Activated CD8-positive, alpha-beta memory T cell treated with anti-CD3 and anti-CD28 coated beads for 1 hour (primary cell): ENCODE measurements at places on chromosomes 3 and 15.

GRCh38 chr3:98982351-98982750, 80.9 kb upstream of the DCBLD2 start:
- DNase-seq: no peak

DNA sequence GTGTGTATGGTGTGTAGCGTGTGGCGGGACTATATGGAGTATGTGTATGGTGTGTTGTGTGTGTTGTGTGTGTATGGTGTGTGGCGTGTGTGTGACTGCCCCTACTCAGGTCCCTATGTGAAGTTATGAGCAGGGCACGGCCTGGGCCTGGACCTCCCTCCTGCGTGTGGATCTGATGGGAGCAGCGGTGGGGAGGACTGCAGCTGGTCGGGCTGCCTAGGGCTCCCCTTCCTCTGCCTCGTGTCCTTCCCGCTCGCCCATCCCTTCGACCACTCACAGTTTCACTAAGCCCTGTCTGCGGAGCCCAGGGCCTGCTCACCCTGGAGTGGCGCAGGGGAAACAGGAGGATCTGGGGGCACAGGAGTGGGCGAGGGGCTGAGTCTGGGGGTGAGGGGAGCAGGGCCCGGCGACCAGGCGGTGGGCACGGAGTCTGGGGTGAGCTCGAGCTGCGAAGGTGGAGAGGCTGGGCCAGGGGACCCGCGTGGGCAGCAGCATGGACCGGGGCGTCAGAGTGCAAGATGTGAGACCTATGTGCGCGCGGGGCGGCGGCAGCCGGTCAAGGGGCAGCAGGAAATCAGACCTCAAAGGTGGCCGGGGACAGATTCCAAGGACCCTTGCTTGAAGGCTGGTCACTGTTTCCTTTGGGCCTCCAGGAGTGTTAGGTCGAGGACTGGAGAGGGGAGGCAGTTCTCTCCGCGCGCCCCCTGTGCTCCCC, 26.6 kb downstream of the GABRA5 start:
- DNase-seq: no peak

GRCh38 chr3:51679777-51680176, 8.7 kb downstream of the TEX264 start:
- no peak for DNase-seq

GRCh38 chr3:186187401-186188275, 78.7 kb upstream of the ETV5 start:
- DNase-seq: no peak

DNA sequence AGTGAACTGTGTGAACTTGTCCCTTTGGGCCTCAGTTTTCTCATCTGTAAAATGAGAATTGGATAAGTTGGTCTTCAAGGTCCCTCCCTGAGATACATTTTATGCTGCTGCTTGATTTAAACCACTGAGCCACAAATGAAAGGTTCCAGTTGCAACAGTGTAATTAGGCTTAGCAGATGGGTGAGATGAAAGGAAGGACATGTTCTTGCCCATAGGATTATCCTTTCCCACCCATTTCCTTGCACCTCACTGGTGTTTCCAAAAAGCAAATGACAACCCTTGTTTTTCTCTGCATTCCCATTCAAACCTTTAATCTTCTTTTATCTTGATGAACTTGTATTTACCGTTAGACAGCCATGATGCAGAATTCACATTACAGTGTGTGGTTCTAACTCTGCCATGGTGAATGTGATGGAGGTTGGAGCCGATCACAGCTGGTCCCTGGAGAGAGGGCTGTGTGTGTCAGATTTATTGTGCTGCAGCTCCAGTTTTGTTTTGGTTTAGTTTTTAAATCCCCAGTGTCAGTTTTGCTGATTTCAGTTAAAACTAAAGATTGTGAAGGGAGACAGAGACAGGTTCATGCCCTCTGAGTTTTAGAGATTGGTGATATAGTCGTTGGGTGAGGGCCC, 44.0 kb downstream of the MAP2K1 start:
- no peak for DNase-seq

- no peak for DNase-seq
Observed at GRCh38 chr3:149058198-149058597, 28.1 kb downstream of the HLTF start.

GRCh38 chr15:94478763-94479162, 247.4 kb downstream of the MCTP2 start:
- DNase-seq: no peak

- DNase-seq: no peak
Observed at GRCh38 chr3:39284457-39284881, 4.6 kb upstream of the CX3CR1 start.

GRCh38 chr15:22795206-22796063, 9.0 kb downstream of the NIPA1 start:
- DNase-seq: no peak

- DNase-seq: no peak
Observed at GRCh38 chr3:2166552-2166951, 67.9 kb downstream of the CNTN4 start.

- DNase-seq: no peak
Observed at GRCh38 chr3:116191409-116191808, 253.9 kb downstream of the LSAMP start.

GRCh38 chr3:42369304-42369703, 41.1 kb downstream of the LYZL4 start:
- no peak for DNase-seq
